ENCODE measurements at places on chromosomes 12 and 14.

DNA sequence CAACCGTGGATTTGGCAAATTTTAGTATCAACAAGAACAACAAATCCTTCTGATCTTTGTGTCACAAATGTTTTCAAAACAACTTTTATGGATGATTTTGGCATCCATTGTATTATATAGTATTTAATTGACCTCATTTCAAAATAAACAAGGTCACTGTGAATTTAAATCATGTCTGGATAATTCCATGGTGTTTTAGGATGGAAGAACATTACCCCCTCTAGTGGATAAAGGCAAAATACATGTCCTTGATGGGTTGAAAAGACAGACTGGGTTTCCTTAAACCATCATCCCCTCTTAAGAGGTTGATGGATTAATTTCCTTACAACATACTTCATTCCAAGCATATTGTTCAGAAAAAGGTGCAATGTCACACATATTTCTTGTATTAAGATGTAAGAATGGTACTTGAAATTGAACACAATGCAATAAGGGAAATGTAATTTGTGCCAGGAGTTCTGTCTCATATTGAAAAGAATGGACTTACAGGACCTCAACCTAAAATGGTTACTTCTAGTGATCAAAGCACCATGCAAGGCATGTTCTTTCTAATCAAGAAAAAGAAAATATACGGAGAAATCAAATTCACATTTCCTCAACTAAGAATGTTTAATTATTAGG, 352.0 kb downstream of the BCAT1 start:
- no peak for DNase-seq

- no peak for DNase-seq
Observed at GRCh38 chr12:112153893-112154219, 28.5 kb downstream of the TRAFD1 start.

DNA sequence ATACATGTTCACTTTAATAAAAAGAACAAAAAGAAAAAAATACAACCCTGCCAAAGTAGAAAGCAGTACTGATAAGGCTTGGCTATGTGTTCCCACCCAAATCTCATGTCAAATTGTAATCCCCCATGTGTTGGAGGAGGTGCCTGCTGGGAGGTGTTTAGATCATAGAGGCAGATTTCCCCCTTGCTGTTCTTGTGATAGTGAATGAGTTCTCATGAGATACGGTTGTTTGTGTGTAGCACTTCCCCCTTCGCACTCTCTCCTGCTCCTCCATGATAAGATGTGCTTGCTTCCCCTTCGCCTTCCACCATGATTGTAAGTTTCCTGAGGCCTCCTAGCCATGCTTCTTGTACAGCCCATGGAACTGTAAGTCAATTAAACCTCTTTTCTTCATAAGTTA, 59.9 kb downstream of the USP15 start:
- no peak for DNase-seq

GRCh38 chr12:55068416-55069010, 48.7 kb downstream of the NEUROD4 start:
- DNase-seq = no peak

DNA sequence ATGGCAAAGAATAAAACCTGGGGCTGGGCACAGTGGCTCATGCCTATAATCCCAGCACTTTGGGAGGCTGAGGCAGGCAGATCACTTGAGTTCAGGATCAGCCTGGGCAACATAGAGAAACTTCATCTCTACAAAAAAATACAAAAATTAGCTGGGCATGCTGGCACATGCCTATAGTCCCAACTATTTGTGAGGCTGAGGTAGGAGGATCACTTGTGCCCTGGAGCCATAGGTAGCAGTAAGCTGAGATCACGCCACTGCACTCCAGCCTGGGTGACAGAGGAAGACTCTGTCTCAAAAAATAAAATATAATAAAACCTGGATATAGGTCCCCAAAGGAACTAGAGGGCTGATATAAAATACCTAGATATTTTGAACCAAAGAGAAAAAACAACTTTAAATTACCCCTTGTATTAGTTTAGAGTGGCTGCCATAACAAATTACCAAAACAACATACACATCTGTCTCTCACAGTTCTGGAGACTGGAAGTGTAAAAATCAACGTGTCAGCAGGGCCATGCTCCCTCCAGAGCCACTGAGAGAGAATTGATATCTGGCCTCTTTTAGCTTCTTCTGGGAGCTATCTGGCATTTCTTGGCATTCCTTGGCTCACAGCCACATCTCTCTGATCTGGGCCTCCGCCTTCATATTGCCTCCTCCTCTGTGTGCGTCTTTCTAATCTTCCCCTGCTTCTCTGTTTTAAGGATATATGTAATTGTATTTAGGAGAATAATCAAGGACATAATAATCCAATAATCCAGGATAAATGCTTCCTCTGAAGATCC, 47.9 kb upstream of the ATF7IP start:
- no peak for DNase-seq

GRCh38 chr12:116808113-116809105, 70.3 kb downstream of the RNFT2 start:
- DNase-seq = no peak

GRCh38 chr12:47868041-47868440, 36.8 kb downstream of the VDR start:
- no peak for DNase-seq

DNA sequence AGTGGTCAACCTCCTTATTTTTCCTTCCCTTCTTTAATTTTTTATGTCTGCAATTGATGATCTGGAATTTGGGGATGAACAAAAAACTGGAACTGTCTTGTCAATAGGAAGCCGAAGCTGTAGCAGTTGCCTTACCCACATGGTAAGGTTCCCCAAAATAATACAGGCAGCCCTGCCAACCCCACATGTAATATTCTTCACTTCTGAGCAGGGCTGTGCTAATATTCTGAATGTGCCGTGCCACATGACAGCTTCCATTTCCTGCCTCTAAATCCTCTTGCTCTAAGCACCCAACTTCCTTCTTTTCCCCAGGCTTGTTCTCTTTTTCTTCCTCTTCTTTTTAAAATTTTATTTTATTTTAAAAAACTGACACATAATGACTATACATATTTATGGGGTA, 39.6 kb downstream of the GPATCH2L start:
- no peak for DNase-seq

DNA sequence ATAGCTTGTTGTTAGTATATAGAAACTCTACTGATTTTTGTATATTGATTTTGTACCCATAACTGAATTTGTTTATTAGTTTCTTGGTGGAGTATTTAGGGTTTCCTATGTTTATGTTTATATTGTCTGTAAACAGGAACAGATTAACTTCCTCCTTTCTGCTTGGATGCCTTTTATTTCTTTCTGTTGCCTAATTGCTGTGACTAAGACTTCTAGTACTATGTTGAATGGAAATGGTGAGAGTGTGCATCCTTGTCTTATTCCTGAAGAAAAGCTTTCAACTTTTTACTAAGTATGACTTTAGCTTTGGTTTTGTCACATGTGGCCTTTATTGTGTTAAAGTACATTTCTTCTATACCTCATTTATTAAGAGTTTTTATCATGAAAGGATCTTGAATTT, 20.9 kb downstream of the FBXW8 start:
- DNase-seq = no peak

- DNase-seq = no peak
Observed at GRCh38 chr12:46517579-46517962, 145.0 kb upstream of the SLC38A2 start.

GRCh38 chr12:75872762-75873161, 158.8 kb downstream of the PHLDA1 start:
- no peak for DNase-seq

- DNase-seq = no peak
Observed at GRCh38 chr14:55912344-55912743, 205.9 kb upstream of the PELI2 start.

DNA sequence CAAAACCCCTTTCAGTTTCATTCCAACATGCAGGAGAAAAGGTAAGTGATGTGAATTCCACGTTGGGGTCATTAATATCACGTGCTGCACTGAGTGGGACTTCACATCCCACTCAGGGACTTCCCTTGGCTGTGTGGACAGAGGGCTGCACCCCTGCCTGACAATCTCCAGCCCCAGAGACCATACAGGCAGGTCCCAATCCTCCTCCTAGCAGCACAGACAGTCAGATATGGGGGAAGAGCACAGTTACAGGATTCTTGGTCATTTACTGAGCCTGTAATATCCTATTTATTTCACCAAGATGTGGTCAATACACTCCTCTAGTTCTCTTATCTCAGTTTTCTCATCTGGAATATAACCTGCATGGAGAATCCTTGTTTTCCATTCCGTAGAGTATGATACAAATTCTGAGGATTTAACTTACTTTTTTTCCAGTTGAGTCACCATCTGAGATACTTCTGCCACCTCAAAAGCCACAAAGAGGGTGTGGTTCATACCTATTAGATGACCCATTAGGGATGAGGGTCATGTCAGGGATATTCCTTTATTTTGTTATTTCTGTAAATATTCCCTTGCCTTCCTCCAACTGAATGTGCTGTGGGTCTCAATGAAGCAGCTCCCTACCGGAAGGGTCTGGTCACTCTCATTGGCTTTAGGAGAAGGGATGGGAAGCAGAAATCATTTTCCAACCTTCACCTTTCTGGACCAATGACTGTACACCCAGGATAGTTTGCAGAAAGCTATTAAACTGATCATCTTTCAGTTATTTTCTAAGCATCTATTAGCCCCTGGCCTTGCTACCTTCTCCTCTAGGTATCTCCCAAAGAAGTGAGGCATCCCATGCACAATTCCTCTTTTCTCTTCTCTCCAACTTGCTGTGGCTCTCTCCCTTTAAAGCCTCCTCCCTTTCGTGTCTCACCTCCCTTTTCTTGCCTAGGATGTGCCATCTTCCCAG, 43.0 kb upstream of the NTF3 start:
- DNase-seq = no peak

DNA sequence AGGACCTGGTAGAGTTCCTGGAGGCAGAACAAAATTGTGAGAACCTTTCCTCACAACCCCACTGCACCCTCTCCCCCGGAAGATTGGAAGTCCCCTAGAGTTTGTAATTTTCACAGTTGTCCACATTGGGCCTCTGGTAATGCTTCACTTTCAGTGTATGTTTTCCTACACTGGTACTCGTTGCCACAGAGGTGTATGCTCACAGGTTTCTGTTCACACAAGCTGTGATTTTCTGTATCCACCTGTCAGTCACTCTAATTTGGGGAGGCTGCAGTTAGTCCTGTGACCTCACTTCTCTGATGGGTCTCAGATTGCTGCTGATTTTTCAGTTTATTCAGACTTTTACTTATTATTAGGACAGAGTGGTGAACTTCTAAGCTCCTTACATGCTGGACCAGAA, 66.4 kb upstream of the BMP4 start:
- no peak for DNase-seq

GRCh38 chr12:54786081-54786480, 68.2 kb upstream of the MUCL1 start:
- DNase-seq = no peak

GRCh38 chr12:12835378-12836146, 22.4 kb downstream of the DDX47 start:
- DNase-seq = no peak

DNA sequence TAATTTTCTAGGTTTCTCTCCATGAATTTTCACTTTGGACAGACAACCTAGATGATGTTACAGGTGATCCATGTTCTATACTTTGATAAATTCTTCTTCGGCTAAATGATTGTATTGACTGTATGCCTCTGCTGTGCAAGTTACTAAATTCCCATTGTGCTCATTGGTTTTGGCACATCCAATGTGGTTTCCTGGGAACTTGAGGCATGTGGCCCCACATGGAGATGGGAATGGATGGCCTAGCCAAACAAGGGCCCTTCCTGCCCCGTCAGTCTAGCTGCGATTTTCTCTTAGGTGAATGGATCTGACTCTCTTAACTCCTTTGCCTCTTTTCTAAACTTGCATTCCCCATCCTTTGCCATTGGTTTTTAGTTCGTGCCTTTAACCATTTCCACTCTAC, 186.2 kb downstream of the PELI2 start:
- no peak for DNase-seq

GRCh38 chr12:11916771-11917170, 154.0 kb upstream of the BCL2L14 start:
- no peak for DNase-seq

GRCh38 chr14:37843954-37844607, 248.7 kb downstream of the TTC6 start:
- DNase-seq = no peak

DNA sequence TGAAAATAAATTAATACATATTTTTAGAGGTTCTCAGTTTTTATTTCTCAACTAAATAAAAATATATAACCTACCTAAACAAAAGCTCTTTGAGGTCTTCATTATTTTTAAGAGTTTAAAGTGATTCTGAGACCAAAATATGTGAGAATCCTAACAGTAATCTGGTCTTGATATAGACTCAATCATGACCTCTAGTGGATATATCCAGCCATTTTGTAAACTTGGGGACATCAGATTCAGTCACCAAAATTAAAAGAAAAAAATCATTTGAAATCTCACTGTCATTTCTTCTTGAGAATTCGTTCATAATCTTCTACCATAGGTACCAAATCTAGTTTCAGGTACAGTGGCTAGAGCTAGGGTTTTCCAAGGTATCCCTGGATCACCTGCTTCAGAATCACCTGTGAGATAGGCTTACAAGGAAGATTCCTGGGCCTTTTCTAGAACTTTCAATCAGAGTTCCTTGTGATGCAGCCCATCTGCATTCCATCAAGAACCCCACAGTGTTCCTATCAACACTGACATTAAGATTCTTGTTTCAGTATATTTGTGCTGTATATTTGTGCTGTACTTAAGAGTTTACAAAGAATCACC, 214.9 kb downstream of the ADAMTS20 start:
- DNase-seq = no peak

DNA sequence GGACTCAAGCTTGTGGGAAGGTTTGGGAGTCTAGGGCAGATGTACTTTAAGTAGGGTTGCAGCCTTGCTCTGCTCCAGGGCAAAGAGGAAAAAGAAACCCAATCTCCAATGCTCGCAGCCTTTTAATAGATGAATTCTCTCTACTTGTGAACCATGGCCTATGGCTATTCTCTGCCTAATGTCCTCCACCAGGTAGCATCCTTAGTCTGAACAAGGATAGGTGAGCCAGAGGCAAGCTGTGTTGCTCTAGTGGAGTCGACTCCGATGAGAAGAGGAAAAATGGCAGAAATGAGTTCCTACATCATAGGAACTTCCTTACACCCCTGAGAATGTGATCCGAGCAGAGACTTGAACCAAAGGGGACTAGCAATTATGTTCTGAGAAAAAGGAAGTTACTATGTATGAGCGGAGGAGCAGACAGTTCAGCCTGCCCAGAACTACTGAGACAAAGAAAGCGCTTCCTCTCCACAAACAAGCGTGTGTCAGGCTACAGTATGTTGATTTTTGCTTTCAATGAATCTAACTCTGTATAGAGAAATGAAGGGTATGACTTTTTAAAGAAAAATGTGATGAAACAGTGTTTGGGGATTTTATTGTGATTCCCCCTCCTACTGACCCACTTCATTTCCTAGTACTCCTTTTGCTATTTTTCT, 153.6 kb upstream of the ARID2 start:
- DNase-seq = no peak

GRCh38 chr12:48512855-48513254, 12.6 kb upstream of the OR8S1 start:
- DNase-seq = no peak

GRCh38 chr12:123269395-123269892, 2.2 kb downstream of the CDK2AP1 start:
- peak; percentile 14 for DNase-seq

GRCh38 chr14:102196039-102196901, 56.6 kb downstream of the WDR20 start:
- DNase-seq = no peak

Data from stimulated activated CD4-positive, alpha-beta T cell treated with anti-CD3 and anti-CD28 coated beads, Interleukin-12 subunit alpha, Interleukin-12 subunit beta, amount 100 ng/mL, for 4 hours (primary cell).